ENCODE measurements at places on chromosomes 12 and 14.
A peak's percentile ranks its signal among the peaks of the same experiment; 100 is the strongest.

DNA sequence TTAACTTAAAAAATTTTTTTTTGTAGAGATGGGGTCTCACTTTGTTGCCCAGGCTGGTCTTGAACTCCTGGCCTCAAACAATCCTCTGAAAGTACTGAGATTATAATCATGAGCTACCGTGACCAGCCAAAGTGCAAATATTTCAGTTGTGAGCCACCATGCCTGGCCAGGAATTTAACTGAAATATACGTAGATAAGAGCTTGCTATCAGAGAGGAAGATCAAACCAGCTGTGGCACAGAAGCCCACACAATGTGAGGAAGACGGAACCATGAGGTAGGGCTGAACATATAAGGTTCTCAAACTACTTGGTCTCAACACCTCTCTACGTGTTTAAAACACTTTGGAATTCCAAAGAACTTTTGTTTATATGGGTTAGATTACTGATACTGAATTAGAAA, 29.1 kb downstream of the ATG14 start:
- DNase-seq = no peak

DNA sequence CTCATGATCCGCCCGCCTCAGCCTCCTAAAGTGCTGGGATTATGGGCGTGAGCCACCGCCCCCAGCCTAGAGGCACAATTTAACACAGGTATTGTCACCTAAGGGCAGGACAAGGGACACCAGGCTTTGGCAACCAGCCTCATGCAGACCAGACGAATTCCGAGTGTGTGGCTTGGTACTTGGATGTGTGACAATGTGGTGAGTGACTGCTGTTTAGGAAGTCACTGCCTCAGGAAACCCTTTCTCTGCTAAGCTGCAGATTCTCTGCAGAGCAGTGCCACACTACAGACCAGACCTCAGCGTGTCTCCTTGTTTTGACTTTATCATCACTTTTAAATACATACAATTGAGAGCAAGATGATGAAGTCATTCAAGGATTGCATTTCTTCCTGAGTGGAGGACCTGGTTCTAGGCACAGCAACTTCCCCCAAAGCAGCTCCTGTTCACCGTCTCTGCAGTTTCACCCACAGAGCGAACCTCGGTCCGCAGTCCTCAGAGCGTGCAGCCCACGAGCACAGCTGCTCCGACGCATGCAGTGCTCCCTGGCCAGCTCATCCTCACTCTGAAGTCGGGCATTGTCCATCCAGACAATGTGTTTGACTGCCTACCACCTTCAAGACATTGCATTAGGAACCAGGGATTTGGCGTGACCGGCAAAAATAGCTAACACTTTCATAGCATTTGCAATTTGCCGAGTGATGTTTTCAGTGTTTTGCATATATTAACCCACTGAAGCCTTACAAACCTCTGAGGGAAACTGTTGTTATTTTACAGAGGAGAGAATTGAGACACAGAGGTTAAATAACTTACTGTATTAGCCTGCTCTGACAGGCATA, 235.2 kb downstream of the CHST11 start:
- DNase-seq = no peak

DNA sequence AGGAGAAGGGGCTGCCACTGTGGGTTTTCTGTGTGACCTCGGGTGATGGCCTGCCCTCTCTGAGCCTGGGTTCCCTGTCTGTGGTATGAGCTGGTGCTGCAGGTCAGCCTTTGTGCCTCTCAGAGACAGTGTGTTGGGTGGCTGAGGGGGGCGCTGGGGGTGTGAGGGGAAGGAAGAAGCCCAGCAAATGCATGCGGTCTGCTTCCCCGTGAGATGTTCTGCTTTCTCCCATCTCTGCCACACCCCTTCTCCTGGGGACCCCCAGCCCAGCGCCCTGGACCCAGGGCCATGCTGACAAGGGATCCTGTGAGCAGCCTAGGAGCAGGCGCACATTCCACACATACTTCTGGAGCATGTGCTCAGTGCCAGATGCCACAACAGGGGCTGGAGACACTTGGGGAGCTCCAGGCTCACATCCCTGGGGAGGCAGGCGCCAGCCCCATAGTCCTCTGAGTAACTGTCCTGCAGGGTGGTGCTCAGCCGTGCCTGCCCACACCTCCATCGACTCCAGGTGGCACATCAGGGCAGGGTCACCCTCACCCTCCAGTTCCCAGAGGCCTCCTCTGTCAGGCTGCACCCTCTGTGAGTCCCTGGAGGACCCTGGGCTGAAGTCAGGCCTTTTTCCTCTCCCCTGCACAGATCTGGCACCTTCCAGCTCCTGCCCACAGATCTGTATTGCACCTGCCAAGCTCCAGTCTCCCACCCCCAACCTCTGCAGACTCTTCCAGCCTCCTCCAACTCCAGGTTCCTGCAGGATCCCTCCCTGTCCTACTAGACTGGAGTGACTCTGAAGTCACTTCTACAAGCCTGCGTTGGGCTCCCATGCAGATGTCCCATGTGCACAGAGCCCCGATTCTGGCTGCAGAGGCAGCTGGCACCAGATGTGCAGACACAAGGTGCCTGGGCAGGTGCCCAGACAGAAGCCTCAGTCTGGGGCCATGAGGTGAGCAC, 205.6 kb downstream of the KIF26A start:
- no peak for DNase-seq

- DNase-seq = no peak
Measured at GRCh38 chr12:18165889-18166288, 75.9 kb upstream of the RERGL start.

- DNase-seq = no peak
Measured at GRCh38 chr12:12492547-12492946, 70.1 kb downstream of the DUSP16 start.

- DNase-seq = no peak
Measured at GRCh38 chr14:44812672-44813071, 149.1 kb downstream of the KLHL28 start.

DNA sequence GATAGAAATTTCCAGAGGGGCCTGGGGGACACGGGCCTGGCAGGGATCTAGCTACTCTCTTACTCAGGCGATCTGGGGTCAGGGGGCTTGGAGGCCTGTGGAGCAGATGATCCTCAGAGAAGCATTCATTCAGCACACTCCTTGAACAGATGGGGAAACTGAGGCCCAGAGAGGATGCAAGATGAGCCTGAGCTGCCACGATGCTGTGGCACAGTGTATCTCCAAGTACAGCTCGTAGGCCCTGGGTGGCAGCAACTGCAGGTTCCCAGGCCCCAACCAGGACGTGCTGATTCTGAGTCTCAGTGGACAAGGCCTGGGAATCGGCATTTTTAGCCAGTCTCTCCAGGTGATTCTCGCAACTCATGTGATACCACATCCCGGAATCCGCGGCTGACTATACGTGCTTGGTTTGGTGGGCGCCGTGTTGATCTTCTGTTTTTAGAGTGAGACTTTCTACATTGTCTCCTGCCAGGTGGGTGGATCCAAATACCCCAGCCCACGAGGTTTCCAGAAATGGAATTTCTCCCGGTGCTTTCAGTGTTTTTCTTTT, 22.5 kb downstream of the ADGRD1 start:
- DNase-seq = no peak

DNA sequence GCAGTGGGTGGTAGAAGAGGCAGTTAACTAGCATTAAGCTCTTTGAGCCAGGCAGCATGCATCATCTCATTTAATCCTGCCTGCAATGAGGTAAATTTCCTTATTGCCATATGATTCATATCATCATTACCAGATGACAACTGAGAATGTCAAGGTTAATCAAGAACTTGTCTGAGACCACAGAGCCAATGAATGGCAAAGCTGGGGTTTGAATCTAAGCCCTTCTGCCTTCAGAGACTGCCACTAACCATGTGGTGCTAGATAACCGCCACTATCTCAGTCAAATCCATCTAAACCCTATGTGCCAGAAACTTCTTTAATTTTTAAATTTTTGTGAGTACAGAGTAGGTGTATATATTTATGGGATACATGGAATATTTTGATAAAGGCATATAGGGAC, 77.8 kb upstream of the GRIP1 start:
- DNase-seq = no peak

DNA sequence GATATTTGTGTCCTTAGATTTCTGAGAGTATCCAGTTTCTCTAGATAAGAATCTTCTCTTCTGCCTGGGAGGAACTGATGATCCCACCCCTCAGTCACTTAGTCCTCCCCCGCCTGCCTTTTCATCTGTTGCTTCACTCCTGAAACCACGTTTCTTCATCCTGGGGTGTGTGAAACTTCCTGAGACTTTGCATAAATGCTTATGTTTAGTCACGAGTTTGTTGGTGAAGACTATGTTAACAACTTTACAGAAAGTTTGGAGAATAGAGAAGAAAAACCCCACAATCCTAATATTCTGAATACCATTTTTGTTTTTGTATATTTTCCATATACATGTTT, 33.2 kb downstream of the MARK3 start:
- no peak for DNase-seq

DNA sequence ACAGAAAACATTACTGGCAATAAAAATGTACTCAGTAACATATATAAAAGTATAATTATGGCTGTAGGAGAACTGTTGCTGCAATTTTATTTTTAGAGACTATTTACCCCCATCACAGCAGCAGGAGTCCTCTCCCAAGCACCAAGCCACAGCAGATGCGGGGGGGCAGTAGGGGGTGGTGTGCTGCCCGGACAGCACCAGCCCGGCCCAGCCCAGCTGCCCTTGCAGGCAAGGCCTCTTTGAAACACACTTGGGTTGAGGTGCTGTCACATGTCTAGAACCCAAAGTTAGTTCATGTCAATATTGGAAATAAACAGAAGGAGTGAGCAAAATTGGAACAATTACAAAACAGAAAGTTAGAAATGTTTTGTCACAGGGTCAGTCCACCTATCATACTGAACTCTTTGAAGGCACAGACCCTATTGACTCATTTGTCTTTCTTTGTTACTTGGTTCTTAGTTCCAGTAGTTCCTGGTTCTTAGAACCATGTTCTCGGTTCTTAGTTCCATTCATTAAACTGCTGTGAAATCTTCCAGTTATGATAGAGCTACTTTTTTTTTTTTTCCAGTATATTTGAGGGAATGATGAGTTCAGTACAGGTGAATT, 22.7 kb downstream of the CCNK start:
- DNase-seq = peak; percentile 29

GRCh38 chr14:105187935-105188524, 6.9 kb upstream of the NUDT14 start:
- no peak for DNase-seq

GRCh38 chr12:131506426-131506825, 204.5 kb upstream of the SFSWAP start:
- no peak for DNase-seq

DNA sequence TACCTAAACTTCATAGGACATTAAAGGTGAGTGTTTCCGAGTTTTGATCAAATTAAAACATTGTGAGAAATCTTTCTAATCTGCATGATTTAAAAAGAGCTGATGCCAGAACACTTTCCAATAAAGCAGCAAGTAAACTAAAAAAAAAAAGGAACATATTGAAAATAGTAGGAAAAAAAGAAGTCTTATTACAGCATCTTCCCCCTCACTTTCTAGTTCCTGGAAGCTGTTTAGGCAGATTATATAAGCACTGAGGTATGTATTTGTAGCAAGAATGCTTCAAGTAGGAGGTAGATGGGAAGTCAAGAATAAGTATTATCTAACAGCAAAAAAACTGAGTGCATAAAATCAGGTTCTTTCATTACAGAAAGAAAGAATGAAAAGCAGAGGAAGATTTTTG, 45.8 kb downstream of the ERO1A start:
- DNase-seq = no peak

DNA sequence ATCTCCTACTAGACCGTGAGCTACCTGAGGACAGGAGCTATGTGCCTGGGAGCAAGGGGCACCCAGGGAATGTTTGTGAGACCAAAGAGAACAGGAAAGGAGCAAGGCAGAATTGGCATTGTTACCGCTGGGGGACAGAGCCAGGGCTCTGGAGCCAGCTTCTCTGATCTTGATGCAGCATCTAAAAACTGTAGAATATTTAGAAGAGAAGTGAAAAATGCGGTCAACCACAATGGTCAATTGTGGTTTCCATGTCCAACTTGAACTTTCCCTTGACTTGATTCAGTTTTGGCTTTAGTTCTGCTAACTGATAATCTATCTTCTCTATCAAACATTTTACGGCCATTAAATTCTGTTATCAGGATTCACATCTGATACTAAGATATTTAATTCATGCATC, 201.2 kb downstream of the ANO4 start:
- no peak for DNase-seq

DNA sequence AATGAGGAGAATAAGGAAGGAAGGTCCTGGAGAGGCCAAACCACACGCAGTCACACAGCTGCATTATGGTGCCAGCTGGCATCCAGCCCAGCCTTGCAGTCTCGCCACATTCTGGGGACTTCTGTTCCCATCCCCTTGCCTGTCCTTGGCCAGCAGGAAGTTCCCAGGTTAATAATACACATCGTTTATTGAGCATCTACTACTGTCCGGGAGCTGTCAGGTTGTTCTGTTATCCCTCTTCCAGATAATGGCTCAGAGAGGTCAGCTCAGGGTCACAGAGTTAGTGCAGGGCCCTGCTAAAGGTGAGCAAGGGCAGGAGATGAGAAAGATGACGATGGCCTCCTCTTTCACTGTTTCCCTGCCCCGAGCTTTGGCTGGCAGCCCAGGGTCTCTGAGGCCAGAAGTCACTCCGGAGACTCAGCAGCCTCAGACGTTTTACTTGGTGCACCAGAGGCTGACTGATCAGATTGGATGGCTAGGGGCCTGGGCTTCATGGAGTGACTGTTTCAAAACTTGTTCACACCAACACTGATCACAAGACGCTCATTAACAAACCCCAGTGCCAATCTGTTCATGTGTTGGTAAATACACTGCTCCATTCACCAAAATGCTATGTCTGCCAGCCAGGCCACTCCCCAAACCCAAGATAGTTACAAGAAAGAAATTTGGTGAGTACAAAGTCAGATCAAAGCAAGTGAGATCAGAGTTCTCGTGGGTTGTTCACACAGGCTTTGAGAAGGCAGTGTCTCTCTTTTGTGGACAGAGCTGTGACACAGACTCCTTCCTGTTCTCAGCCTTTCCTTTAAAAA, 79.2 kb downstream of the B4GALNT3 start:
- DNase-seq = no peak

GRCh38 chr12:17992002-17992656, 97.9 kb downstream of the RERGL start:
- no peak for DNase-seq

DNA sequence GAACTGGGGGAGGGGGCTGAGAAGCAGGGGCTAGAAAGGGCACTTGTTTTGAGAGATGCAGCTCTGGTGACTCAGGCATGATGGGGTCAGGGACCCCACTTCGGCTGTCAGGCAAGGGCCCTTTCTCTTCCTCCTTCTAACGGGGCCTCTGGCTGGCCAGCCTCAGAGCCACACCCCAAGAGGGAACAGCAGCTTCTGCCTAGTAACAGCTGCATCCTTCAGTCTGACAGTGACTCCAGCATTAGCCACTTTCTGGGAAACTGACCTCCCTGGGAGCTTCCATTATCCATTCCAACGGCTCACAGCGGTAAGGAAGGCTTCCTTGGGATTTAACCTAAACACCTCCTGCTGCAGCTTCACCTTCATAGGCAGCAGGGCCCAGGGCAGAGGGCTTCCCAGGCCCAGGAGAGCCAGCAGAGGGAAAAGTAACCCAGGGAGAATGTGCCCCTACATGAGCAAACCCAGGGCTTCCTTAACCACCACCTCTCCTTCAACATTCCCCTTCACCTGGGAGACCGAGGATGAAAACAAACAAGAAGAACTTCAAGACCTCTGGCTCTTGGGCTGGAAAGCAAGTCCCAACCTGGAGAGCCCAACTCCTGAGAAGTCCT, 2.7 kb downstream of the NCKAP5L start:
- DNase-seq = no peak

GRCh38 chr14:31530136-31530535, 31.1 kb upstream of the NUBPL start:
- no peak for DNase-seq
